ENCODE measurements at places on chromosomes 7 and 10. TPM values are rescaled to one million over a fixed set of nuclear protein-coding genes. Genes with fewer than 3 reads are reported as not detected.

Gene PKD1L1
- 1.2 TPM for polyA plus RNA-seq

Gene GIMAP2
- 5.1 TPM for polyA plus RNA-seq

Gene ACSL5
- polyA plus RNA-seq = 35.4 TPM

Gene CLCN1
- not detected for polyA plus RNA-seq

DNA sequence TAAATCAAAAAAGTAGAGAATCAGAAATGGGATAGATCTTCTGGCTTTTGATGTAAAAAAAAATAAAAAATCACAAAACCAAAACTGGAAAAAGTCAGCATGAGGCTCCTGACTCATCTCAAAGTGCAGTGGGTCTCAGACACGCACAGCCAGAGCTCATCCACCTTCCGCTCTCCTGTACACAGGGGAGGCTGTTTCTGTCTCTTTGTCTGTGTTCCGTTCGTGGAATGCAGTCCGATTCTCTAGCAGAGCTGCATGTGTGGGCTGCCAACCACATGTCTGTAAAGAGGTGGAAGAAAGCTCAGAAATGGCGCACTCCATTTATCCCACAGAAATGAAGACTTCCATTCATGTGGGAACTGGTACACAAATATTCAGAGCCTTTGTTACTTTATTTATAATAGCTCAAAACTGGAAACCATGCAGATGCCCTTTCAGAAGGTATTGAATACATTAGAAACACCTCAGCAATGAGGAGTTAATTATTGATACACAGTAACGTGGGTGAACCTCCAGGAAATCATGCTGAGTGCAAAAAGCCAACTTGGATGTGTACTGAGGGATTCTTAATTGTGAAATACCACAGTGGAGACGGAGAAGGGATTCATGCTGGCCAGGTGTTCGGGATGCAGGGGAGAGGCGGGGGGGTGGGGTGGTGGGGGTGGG, 123.3 kb downstream of the TRRAP start:
- DNase-seq = no peak

- no peak for DNase-seq
Measured at GRCh38 chr7:138475377-138475776, 15.3 kb downstream of the TRIM24 start.

DNA sequence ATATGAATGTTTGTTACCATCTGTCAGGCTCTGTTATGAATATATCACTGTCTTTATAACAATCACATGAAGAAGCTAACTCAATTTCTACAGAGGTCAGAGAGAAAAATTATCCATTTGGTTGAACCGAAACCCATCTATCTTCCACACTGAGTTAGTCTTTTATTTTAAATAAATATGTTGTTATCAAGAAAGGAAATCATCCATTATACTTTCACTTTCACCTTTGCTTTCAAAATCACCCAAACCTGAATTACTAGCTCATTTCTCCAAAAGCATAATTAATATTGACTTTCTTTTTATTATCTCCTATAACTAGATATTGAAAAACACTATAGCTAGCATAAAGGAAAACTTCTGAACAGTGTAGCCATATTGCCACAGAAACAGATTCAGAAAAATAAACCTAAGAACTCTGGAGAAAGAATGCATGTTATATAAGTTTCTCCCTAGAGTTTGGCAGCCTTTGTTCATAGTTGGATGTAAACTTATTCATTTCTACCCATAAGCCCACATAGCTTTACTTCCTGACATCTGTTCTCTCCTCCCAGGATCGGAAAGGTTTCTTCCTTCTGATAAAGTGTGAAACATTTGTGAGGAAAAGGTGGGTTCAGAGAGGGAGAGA, 66.0 kb downstream of the NPSR1 start:
- no peak for DNase-seq

- no peak for DNase-seq
Measured at GRCh38 chr7:74066626-74067025, 17.0 kb upstream of the LIMK1 start.

- peak; percentile 66 for DNase-seq
Measured at GRCh38 chr7:924541-925231, 29.8 kb downstream of the ADAP1 start.

DNA sequence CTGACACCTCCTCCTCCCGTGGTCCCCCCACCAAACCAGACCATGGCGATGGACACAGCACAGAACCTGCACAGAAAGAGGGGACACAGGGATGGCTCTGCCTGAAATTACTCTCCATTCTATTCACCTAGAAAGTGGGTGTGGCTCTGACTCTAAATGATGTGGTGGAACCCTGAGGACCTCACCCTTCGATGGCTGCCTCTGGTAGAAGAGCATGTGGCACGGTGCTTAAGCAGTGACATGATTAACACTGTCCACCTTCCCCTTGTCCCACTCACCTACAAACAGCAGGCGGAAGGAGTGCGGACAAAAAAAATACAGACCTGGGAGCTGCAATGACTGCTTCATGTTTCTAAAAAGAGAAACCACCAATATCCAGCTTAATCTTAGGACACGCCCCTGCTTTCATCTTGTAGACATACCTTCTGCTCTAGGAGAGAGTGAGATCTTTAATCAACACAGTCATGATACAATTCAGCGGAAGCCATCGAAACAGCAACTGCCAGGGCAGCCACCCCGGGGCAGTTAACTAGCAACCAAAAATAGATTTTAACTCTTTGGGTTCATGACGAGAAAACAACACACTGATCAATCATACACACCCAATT, 11.4 kb downstream of the JCAD start:
- no peak for DNase-seq

GRCh38 chr10:4596951-4597350, 229.1 kb upstream of the AKR1E2 start:
- no peak for DNase-seq

- no peak for DNase-seq
Measured at GRCh38 chr7:148982654-148983199, 45.6 kb downstream of the PDIA4 start.

DNA sequence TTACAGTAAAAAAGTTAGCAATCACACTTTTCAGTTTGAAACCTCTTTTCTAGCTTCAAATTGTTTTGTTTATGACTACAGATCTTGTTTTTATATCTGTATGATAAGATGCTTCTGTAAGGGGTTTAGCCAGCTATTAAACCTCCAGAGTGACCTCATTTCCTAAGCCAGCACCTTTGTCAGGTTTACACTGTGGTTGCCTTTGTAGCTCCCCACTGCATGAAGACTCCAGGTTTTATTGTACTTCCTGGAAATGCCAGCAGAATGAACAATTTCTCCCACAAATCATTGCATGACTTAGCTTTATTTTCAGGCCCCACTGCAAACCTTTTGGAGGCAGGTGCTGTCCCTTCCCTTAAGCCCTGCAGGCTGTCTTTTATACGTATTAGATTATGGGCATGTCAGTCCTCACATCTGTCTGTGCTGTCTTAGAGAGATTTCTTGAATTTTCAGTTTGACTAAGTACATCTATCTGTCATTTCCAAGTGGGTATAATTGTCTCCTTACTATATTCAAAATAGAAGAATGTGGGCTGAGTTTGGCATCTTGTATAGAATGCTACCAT, 8.2 kb upstream of the AGR3 start:
- DNase-seq = no peak

GRCh38 chr10:129331207-129331838, 135.7 kb upstream of the MGMT start:
- no peak for DNase-seq

DNA sequence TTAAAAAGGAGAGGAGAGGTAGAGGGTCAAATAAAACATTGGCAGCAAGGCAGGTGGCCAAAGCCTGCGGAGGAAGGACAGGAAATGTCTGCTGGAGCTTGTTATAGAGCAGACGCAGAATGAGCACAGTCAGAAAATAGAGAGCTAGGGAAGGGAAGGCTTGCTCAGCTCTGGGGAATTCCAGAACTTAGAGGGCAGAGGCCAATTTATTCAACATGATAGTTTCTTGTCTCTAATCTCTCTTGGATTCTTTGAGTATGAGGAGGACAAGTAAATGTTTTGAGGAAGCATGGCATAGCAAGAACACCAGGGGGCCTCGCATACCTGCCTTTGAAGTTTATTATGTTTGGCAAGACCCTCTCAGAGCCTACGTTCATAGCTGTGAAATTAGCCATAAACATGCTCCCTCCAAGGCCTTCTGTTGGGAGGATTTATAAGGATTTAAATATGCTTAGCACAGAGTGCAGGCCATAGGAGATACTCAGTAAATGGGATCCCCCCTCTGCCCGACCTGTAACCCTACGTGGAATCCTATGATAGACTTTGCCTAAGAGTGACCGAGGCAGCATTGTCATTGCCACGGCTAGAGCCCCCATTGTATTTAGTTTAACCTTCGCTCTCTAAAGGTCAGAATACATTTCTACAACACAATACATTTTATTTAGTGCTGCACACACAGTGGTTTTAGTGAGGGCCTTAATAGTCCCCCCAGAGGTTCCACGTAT, 293.9 kb downstream of the CCDC3 start:
- peak; percentile 87 for DNase-seq

DNA sequence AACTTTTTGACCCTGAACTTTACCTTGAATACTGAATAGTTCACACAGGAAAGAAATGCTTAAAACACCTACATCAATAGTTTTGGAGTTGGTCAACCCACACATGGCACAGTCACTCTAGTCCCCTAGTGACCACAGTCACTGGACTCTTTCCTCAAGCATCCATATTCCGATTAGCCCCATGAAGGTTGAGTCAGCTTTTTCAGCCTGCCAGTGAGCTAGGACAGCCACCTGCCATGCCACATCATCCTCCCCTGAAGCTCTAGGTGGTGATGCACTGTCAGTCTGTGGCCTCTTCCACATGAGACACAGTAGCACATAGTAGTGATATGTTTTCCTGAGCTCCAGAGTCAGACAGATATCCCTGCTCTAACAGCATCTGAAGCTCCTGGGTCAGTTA, 537.2 kb downstream of the XPNPEP1 start:
- no peak for DNase-seq

- DNase-seq = no peak
Measured at GRCh38 chr10:130263289-130263688, 127.1 kb downstream of the GLRX3 start.

DNA sequence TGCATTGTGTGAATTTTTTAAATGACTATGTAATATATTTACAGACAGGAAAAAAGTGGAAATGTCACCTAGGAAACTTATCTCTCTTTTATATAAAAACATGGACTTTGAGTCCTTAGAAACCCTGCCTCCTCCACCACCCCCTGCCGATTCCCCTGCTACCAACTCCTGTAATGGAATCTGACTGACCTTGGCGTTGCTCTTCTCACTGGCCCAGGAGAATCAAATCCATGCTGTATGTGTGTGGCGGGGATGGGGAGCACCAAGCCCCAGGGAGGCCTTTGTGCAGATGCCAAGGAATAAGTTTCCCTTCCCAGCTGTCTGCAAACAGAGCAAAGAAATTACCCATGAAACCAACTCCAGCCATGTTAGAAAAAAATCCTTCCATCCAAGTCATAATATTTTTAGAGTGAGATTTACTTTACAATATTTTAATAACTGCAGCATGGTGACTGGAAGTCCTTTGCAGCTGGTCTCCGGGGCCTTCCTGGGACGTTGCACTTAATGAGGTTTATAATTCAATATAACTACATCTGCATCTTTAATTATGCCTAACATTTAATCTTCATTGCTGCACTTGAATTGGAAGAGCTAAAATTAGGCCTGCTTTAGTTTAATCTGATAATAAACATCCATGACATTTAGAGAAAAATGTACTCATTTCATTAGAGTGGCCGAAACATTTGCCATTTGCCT, 111.4 kb upstream of the CACUL1 start:
- no peak for DNase-seq

- no peak for DNase-seq
Measured at GRCh38 chr7:6423942-6424701, 23.6 kb downstream of the DAGLB start.

DNA sequence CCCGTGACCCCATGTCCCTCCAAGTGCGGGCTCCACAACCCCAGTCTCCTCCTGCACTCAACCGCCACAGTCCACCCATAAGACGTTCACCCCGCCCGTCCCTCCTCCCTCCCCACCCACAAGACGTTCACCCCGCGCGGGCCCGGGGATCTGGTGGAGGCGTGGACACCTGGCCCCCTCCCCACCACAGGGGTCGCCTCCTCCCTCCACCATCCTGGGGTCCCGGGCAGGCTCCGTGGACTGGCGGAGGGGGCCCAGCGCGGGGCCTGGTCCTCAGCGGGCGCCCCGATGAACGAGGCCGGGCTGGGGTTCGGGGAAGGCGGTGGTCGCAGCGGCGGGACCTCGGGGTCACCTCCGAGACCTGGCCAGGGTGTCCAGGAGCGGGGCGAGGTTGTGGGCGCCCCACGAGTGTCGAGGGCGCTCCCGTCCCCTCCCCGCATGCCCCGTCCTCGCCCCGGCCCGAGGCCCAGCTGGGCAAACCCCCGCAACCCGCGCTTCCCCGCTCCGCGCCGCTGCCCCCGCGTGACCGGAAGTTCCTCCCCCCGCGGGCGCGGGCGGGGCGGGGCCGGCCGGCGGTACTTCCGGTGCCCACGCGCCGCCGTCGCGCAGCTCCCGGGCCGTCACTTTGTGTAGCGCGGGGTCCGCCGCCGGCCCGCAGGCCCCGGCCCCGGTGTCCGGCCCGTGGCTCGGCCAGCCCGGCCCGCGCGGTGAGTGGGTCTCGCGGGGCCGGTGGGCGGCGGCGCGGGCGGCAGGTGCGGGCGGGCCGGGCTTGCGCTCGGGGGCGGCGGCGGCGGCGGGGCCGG, at the start of gene ZNF316:
TSS of gene ZNF316 (plus strand) at position 578 of the 803 bp plus-strand sequence. CDS start 5,092 bp downstream, outside the sequence.
- DNase-seq = peak; percentile 82
